LHCN-M2 (cell line): ENCODE measurements at places on chromosomes 3 and 15. TPM values are rescaled to one million over a fixed set of nuclear protein-coding genes. Genes with fewer than 3 reads are reported as not detected.

The P2RY12 gene
- not detected in 2 replicates for total RNA-seq

The PSTPIP1 gene
- total RNA-seq, result not detected in 2 replicates

The PSMD2 gene
- 623 and 688 TPM in 2 replicates for total RNA-seq

The LSMEM2 gene
- not detected in 2 replicates for total RNA-seq

The JMJD7 gene
- 3.7 and 5.7 TPM in 2 replicates for total RNA-seq

The NLGN1 gene
- 0.26 TPM in 1 of 2 replicates, not detected in the other for total RNA-seq

The GOLGA6D gene
- not detected in 2 replicates for total RNA-seq

The NECTIN3 gene
- 44.6 and 57.3 TPM in 2 replicates for total RNA-seq

The CNTN4 gene
- total RNA-seq, result not detected in 2 replicates

DNA sequence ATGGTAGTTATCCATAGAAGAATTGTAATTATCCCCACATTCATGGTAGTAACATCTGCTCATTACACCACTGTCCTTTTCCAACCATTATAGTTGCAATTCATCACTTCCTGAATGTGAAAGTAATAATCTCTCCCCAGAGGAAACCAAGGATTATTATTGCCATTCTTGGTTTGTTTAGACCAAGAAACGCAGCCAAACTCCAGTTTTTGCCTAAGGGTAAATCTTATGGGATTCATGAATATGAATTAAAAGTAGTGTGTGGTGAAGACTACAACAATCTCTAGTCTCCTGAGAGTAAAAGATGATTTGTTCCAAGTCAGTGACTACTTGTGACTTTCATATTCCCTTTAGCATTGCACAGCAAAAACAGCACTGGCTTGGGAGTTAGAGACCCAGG is 45.7 kb upstream of the ABI3BP start:
- DNase-seq, result peak; percentile 16

DNA sequence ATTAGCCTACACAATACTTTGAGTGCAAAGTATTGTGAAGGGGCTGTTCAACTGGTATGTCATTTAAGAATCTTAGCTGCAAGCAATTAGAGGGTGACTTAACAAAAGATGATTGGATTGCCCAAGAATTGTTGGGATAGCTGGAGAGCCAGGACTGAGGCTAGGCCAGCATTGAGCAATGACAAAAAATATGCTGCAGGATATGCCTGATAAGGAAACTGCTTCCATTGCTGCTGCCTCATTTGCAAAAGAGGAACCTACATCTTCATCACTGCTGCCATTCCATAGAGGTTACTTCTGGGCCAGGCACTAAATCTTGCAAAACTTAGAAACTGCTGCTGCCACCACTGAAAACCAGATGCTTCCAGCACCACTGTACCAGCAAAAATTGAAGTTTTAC is 108.0 kb upstream of the TBC1D5 start:
- no peak for DNase-seq

DNA sequence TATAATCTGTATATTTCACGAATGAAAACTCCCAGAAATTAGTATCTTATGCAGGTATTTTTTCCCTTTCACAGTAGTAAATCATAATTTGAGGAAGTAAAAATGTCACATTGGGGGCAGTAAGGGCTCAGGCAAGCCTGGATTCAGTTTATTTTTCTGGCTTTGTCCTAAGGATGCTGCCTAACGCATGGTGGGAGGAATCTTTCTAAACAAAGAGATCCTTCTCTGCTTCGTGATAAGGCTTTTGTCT is 35.7 kb downstream of the DNASE1L3 start:
- no peak for DNase-seq

DNA sequence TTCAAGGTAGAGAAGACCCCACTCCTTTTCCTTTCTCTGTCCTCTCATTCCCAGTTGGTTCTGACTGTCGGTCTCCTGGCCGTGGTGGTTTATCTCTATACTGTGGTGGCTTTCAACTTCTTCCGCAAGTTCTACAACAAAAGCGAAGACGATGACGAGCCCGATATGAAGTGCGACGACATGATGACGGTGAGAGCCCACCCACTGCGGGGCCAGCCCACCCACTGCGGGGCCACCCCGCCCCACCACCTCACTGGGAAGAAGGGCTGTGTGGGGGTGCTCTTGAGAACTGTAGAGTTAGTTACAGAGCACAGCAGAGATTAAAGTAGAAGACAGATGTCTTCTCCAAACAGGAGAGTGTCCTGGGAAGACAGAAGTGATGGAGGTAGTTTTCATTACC is 110.6 kb upstream of the CHRM5 start:
- DNase-seq, result no peak

- peak; percentile 73 for DNase-seq
These were observed 15.0 kb upstream of the PLD1 start for GRCh38 chr3:171825222-171825828.

DNA sequence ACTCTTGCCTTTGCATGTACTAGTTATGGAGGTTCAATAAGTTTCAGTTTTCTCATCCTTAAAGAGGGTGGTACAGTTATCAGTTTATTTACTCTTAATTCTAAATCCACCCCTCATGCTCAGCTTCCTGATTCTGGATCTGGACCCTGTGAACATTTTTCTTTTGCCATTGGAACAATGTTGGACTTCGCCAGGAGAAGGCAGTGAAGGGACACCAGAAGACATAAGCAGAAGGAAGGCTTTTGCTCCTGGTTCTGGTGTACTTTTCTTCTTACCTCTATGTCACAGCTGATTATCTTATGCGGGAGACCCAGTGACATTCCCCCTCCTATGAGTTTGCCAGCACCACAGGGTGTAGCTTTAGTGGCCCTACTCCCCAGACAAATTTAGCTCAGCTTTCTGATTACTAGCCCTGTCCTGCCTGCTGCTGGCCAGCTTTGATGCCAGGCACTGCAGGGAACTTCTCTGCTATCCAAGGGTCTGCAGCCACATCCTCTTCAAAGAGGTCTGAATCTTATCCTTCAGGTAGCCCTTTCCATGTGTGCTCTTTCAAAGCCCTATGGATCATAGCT is 466.3 kb upstream of the EPHA3 start:
- DNase-seq, result peak; percentile 3

- DNase-seq, result no peak
These were observed 573.8 kb upstream of the LMCD1 start for GRCh38 chr3:7927864-7928263.

DNA sequence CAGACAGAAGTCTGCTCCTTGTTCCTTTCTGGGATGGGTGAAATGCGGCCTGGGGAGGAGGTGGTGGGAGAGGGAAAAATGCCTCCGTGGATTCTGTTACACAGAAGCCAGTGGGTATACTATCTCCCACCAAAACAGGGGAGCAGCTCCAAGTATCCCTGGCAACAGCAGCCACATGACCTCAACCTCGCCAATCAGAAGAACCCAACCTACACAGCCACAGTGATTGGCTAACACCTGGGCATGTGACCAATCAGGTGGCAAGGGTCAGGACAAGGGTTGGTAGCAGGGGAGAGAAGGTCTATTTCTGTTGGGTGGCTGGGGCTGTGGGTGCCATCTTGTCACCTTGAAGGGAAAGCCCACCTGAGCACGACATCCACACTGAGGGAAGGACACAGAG is 9.1 kb upstream of the ACAD9 start:
- no peak for DNase-seq

- peak; percentile 52 for DNase-seq
These were observed 349.5 kb upstream of the POU1F1 start for GRCh38 chr3:87625876-87626275.

- no peak for DNase-seq
These were observed 70.0 kb upstream of the CCDC39 start for GRCh38 chr3:180749322-180749721.

GRCh38 chr3:155890671-155891190 is 20.3 kb downstream of the GMPS start:
- peak; percentile 63 for DNase-seq

GRCh38 chr3:109115451-109115850 is 2.5 kb downstream of the MORC1 start:
- no peak for DNase-seq

DNA sequence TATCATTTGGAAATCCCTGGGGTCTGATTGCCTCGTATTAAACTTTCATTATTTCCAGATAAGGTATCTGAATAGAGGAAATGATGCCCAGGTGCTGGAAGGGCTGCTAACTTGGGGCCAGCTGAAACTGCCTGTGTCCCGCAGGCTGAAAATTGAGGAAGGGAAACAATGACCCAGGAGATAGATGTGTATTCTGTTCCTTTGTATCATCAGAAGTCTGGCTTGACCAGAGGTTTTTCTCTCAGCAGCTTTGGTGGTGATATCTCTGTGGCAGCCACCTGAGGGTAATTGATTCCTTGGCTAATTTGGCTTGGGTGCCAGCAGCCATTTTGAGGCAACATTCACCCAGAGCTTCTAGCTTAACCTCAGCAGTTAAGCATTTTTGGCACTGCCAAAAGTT is 90.0 kb upstream of the STT3B start:
- no peak for DNase-seq

DNA sequence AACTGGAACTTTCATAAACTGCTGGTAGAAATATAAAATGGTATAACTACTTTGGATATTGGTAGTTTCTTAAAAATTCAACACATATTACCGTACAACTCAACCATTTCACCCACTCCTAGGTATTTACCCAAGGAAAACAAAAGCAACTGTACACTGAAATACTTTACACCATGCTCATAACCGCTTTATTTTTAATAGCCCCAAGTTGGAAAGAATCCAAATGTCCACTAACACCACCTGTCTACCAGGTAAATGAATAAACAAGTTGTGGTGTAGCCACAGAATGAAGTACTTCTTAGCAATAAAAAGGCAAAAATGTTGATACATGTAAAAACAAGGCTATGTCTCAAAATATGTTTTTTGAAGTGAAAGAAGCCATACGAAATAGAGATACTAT is 215.9 kb upstream of the PEX5L start:
- DNase-seq, result peak; percentile 4

DNA sequence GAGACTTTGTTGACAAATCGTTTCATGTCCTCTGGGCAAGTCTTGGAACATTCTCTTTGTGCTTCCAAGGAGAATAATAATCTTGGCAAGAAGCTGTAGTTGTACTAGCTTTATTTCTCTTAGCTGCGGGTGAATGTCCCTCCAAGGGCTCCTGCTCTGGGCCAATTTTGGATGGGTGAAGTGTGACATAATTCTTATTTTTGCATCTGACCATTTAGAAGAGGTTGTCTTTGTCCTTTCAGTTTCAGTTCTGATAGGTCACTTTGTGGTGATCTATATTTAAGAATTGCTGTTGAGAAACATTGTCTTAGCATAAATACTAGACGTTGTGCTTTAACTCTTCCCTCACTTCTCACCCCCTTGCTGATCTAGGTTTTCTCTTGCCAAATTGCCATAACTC is 164.8 kb upstream of the RORA start:
- no peak for DNase-seq

DNA sequence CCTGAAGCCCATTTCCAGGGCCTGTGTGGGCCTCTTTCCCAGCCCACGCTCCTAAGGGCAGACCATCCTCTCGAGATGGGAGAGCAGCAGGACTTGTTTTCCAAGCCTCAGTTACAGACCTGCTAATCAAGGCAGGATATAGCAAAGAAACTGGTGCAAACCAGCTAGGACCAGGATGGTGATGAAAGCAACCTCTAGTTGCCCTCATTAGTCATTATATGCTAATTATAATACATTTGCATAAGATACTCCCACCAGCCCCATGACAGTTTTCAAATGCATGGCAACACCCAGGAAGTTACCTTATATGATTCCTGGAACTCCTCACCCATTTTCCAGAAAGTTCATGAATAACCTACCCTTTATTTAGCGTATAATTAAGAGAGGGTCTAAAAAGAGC is 34.4 kb upstream of the TRH start:
- peak; percentile 10 for DNase-seq

GRCh38 chr3:50278123-50278879 is 586 bp upstream of the LSMEM2 start:
- DNase-seq, result no peak

- DNase-seq, result peak; percentile 83
These were observed 68.5 kb downstream of the WWTR1 start for GRCh38 chr3:149589332-149589731.

DNA sequence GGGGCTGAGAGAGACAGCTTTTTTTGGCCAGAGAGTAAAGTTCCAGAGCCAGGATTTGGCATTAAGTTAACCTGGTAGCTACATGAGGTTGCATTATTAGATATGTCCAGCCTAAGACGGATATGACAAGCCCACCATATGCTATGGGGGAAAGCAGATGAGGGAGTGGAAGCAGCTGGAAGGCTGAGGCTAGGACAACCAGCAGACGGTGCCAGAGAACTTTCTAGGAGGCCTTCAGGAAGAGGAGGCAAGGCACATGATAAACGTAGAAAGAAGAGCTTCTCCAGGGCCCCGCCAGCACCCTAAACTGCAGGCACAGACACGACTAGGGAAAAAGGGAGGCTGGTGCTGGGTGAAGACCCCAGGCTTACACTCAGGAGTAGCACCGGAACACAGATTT is 87.0 kb downstream of the CTNNB1 start:
- DNase-seq, result no peak

GRCh38 chr3:53287131-53287629 is 31.4 kb upstream of the TKT start:
- DNase-seq, result no peak

DNA sequence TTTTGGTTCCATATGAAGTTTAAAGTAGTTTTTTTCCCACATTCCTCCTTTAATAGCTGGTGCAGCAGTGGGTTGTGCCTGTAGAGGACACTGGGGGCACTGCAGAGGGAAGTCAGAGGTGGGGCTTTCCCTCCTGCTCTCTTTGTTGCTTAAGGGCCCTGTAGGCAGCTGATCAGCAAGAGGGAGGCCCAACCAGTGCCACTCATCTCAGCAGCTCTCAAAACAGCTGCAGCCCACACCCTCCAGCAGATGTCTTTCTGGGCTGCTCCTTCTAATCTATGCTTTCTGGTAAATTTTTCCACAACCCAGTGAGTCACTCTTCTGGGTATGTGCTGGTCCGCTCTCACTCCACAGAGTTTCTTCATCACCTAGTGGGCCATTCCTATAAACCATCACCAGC is 263.8 kb downstream of the FEZF2 start:
- peak; percentile 99 for DNase-seq

DNA sequence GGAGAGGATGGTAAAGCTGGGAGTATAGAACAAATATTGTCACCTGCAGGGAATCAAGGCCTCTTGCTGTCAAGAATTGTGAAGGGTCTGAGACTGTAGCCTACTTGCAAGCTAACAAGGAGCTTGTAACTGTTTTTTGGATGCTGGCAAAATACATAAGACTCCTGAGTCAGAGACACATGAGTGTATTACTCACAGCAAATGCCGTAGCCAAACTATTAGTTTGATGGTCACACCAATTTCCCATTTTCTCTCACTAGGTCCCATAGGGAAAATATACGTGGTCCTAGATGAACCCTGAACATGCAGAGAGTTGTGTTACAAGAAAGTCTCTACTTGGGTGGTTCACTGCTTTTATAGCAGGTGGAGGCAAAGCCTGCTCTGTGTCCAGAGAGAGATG is 44.7 kb upstream of the LIPC start:
- DNase-seq, result peak; percentile 72

DNA sequence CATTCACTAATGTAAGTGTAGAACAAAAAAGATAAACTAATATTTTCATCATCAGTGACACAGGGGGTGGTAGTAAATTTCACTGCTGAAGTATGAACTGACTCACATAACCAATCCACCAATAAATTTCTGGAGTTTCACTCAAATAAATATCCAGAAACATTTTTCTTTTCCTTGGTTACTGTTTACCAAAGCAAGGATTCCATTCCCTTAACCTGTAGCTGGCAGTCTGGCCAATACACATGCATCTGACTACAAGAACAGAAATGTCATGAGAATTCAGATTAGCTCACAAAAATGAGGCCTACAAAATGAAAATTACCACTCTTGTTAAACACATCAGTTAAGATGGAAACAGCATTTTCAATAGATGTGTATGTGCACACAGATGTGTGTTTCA is 80.3 kb downstream of the STAG1 start:
- DNase-seq, result peak; percentile 17
